ENCODE measurements at places on chromosomes 12 and 14. TPM values are rescaled to one million over a fixed set of nuclear protein-coding genes. Genes with fewer than 3 reads are reported as not detected.

The CLEC14A gene
- total RNA-seq = not detected

The CRACR2A gene
- total RNA-seq = 39.4 TPM

The AHNAK2 gene
- total RNA-seq = 0.06 TPM

The TMEM229B gene
- total RNA-seq = 0.71 TPM

The MEG3 gene
- total RNA-seq = not detected

The IFNG-AS1 gene
- not detected for total RNA-seq

The TEX22 gene
- total RNA-seq = 3.7 TPM

The OAS1 gene
- total RNA-seq = 15.6 TPM

The INHBE gene
- not detected for total RNA-seq

The INHBC gene
- total RNA-seq = not detected

The MIPOL1 gene
- 1.5 TPM for total RNA-seq

The FKBP11 gene
- 55.0 TPM for total RNA-seq

The CLEC2A gene
- not detected for total RNA-seq

The RNASE2 gene
- total RNA-seq = not detected

The SYNDIG1L gene
- total RNA-seq = not detected

The TAS2R8 gene
- total RNA-seq = not detected

The KLRG1 gene
- total RNA-seq = 3.0 TPM

The RNASE3 gene
- total RNA-seq = not detected

The AQP5 gene
- not detected for total RNA-seq

The TMEM30B gene
- 0.77 TPM for total RNA-seq

The NELL2 gene
- 106 TPM for total RNA-seq

The PLEKHD1 gene
- total RNA-seq = 0.11 TPM

The IQSEC3 gene
- total RNA-seq = 0.05 TPM

The TAS2R7 gene
- not detected for total RNA-seq

The POTEM gene
- not detected for total RNA-seq

The SPIC gene
- not detected for total RNA-seq

The LTA4H gene
- 127 TPM for total RNA-seq

The PEBP1 gene
- total RNA-seq = 182 TPM

The HAL gene
- 2.2 TPM for total RNA-seq

The GLI1 gene
- 0.48 TPM for total RNA-seq

The GPR68 gene
- total RNA-seq = 36.8 TPM

The PLCZ1 gene
- total RNA-seq = not detected

The CHPT1 gene
- total RNA-seq = 3.4 TPM

The APOF gene
- total RNA-seq = not detected

The CPNE6 gene
- total RNA-seq = not detected

The CD4 gene
- total RNA-seq = 224 TPM

The IPO8 gene
- total RNA-seq = 48.8 TPM

The BDKRB2 gene
- not detected for total RNA-seq

The SIX6 gene
- not detected for total RNA-seq

The KRT83 gene
- not detected for total RNA-seq

The BCL2L14 gene
- total RNA-seq = 3.0 TPM

The FAM181A gene
- total RNA-seq = not detected

The BIN2 gene
- total RNA-seq = 45.8 TPM

The IL22 gene
- 52.3 TPM for total RNA-seq

The SDSL gene
- 0.69 TPM for total RNA-seq

The SERPINA12 gene
- total RNA-seq = not detected

The ZDHHC22 gene
- total RNA-seq = not detected

The KRT77 gene
- total RNA-seq = not detected

The CMAS gene
- total RNA-seq = 57.7 TPM

The C12orf56 gene
- total RNA-seq = not detected

The AQP6 gene
- not detected for total RNA-seq

The HVCN1 gene
- 0.71 TPM for total RNA-seq

The HCAR3 gene
- total RNA-seq = not detected

The ZNF664 gene
- total RNA-seq = 48.3 TPM

The SLC17A8 gene
- not detected for total RNA-seq

All from activated T-helper 17 cell treated with anti-CD3 and anti-CD28 coated beads, Interleukin-2, amount 50 U/mL, for 72 hours (primary cell).